ENCODE measurements at places on chromosomes 7 and 10.

- no peak for DNase-seq
Measured at GRCh38 chr7:157479326-157479725, 142.5 kb downstream of the DNAJB6 start.

DNA sequence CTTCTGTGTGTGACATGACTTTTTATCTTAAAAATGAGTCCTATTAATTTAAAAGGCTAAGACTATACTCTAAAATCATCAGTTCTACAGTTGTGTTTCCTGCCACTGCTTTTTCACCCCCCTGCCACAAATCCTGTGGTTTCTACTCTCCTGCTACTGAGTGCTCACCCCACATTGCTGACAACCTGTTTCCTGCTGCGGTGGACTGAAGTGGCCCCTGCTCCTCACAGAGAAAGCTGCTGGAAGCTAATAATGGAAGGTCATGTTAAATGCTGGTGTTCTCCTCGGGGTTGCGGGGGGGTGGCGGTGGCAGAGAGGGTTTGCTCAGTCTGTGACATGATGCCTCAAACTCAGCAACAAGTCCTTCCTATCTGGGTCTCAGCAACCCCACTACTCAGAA is 113.2 kb upstream of the INHBA start:
- no peak for DNase-seq

- DNase-seq: no peak
Measured at GRCh38 chr7:135659159-135659846, 3.0 kb upstream of the STMP1 start.

GRCh38 chr7:24378871-24379616 is 95.1 kb downstream of the NPY start:
- DNase-seq: peak; percentile 22

Measured in osteoblast (primary cell).